ENCODE measurements at places on chromosomes 16 and 17.

GRCh38 chr16:81180578-81180977 is 57.9 kb upstream of the BCO1 start:
- no peak for DNase-seq

GRCh38 chr16:4859190-4859899 is 12.1 kb downstream of the UBN1 start:
- DNase-seq = no peak

GRCh38 chr17:27603880-27604794 is 26.9 kb upstream of the LGALS9 start:
- DNase-seq = no peak

- DNase-seq = no peak
These were observed 6.9 kb downstream of the USP6 start for GRCh38 chr17:5122586-5123342.

DNA sequence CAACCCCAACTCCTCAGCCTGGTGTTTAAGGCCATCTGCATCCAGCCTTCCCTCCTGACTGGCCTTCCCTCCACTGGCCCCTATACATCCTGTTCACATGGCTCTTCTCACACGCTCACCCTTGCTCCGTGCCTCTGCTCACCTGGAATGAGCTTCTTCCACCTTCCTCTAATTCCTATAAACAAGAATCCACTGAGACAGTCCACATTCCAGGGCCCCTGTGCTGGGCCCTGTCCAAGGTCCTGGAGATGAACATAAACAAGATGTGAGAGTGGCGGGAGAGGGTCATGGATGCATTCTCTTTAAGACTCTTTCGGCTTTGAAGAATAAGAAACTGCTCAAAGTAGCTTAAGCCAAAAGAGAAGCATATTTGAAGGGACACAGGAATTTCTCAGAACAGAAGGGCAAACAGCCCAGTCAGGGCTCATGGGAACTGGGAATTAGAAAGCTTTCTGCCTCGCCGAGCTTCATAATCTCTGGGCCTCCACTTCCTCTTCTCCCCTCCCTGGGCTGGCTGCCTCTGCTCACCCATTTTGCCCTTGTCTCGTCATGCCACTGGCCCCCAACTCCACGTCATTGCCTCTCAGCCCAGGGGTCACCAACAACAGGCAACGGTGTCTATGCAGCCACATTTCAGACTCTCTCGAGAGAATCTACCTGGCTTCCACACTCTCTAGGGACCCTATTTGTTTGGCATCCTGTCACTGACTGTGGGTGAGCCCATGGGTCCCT is 13.5 kb downstream of the SPPL2C start:
- DNase-seq = no peak

- no peak for DNase-seq
These were observed 13.5 kb downstream of the ANKRD11 start for GRCh38 chr16:89476811-89477261.

DNA sequence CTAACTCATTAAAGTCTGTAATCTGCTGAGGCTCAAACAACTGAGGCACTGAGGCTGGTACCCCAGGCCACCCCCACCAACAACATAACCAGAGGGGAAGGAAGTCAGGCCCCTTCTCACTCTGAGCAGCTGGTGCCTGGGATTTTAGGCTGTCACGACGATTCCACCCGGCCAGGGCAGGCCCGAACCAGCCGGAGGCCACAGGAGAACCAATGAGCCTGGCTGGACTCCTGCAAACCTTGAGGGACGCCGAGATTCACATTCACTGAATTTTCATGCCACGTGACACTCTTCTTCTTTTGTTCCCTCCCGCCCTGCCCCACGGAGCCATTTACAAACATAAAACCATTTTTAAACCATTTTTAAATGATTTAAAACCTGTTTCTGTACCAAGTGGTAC is 48.1 kb downstream of the RPH3AL start:
- DNase-seq = no peak

- DNase-seq = no peak
These were observed 4.5 kb upstream of the EPN3 start for GRCh38 chr17:50527949-50528474.

GRCh38 chr16:87459027-87459426 is 33.8 kb downstream of the ZCCHC14 start:
- DNase-seq = no peak

DNA sequence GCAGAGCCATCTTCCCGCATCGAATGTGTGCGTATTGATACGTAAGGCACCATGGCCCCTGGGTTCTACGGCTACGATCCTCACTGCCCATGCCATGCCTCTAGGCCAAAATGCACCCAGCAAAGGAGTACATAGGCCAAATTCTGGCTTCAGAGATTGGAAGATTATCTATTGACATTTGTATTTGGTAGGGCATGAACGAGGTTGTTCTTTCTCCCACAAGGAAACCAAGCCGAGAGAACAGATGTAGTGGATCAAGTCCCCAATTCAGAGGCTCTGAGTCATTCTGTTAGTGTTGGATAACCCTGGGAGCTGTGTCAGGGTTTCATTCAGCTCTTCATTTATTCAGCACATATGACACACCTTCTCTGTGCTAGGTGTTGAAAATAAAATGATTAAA is 36.5 kb downstream of the HOXB1 start:
- DNase-seq = no peak

DNA sequence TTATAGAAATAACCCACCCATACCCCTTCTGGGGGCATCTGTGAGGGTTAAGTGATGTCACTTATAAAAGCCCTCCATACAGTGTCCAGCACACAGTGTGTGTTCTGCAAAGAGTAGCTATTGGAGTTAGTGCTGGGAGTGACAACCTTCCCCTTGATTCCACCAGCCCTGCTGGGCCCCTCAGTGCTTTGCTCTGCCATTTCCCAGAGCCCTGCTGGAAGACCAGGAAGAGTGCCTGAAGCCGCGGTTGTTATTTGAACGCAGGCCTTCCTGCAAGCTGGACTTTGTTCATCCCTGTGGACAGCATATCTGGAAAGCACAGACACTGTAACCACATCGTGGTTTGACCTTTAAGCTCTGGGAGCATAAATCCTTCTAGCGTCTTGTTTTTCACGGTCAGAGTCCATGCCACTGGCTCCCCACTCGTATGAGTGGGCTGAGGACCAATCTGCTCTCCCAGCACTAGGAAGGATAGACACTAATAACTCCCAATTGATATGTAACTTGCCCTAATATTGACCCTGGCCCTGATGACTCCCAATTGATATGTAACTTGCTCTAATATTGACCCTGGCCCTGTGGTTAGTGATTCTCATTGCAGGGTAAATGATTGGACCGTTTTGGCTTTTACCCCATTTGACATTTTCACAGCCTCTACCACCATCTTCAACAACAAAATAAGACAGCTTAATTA is 297.1 kb upstream of the MAF start:
- no peak for DNase-seq

DNA sequence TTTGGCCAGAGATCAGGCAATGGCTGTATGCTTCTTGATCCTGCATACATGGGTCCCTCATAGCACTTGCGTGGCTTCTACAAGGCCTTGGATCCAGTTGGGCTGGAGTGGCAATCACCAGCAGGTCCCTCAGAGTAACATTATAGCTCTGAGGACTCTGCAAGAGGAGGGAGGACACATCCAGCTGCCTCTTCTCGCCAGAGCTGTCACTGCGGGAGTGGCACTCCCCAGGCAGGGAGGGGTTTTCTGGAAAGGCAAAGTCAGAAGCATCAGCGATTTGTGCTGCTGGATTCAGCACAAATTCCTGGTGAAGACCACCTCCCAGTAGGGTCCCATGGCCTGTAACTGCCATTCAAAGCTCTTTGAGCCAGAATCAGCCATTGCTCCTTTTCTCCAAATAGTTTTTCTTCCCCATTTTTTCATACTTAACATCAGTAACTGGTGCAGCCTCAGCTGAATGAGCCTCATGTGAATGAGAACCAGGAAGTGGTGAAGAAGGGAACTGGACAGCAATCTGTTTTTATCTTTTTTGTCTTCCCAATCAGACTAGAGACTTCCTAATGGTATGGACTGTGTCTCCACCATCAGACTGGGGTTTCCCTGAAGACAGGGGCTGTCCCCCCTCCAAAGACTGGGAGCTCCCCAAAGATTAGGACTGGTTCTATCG is 40.6 kb upstream of the HOXB13 start:
- no peak for DNase-seq

- DNase-seq = no peak
These were observed 375.7 kb upstream of the DYNLRB2 start for GRCh38 chr16:80164966-80165550.

- DNase-seq = no peak
These were observed 236.6 kb upstream of the GSE1 start for GRCh38 chr16:85376292-85377095.

- no peak for DNase-seq
These were observed 61.4 kb downstream of the NFATC3 start for GRCh38 chr16:68146585-68146984.

GRCh38 chr16:87048730-87049115 is 268.5 kb downstream of the C16orf95 start:
- no peak for DNase-seq

DNA sequence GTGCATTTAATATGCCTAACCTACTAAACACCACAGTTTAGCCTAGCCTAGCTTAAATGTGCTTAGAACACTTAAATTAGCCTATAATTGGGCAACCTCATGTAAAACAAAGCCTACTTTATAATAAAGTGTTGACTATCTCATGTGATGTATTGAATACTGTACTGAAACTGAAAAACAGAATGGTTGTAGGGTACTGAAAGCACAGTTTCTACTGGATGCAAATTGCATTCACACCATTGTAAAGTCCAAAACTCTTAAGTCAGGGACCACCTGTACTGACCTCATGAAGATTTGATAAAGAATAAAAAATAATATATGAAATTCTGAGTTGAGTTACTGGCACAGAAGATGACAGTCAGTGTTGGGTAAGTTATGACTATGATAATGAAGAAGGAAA is 625.4 kb upstream of the SOX9 start:
- DNase-seq = no peak

GRCh38 chr16:89317101-89317671 is 99.7 kb downstream of the ZNF778 start:
- DNase-seq = no peak

DNA sequence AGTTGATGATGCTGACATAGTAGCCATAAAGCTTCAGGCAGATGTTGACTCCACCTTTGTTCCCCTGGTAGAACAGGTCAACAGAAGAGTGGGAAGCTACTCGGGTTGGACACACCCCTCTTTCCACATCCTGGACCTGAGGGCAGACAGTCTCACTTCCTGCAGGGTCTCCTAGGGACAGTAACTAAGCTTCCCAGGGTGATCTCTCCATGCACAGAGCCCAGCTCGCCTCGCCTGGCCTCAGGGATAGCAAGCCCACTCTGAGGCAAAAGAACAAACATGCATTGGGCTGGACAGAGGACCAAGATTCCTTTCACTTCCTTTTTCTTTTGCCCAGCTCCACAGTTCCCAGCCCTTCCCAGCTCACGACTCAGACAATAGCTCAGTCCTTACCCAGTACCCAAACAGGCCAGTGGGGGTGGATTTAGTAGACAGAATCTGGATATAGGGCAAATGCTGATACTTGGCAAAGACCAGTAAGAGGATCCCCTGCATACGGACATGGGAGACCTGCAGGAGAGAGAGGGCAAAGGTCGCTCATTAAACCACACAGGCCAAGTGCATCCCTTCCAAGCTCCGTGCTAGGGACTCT is 7.0 kb downstream of the INPP5K start:
- DNase-seq = no peak

GRCh38 chr17:18040261-18040858 is 1.2 kb downstream of the GID4 start:
- DNase-seq = no peak

Measured in stimulated activated CD4-positive, alpha-beta T cell treated with anti-CD3 and anti-CD28 coated beads, Interleukin-4, amount 100 ng/mL, for 48 hours (primary cell).